ENCODE measurements at places on chromosomes 16 and 17.

GRCh38 chr16:68857479-68857878, 14.1 kb downstream of the TANGO6 start:
- no peak for ATAC-seq

DNA sequence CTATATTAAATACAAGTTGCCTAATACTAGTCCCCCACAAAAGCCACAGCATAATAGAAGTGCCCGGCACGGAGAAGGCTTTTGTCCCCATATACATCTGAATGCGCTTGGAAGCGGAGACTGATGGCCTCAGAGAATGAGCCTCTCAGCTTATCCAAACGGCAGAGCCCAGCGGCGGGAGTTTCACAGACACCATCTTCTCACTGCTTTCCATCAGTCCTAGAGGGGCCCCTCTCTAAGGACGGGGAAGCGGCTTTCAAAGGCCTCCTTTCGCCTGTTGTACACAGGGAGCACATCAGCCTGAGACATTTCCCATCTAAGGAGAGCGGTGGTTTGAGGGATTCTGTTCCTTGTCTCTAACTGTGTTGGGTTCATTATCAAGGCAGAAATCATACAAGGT, 16.9 kb downstream of the NXN start:
- no peak for ATAC-seq

DNA sequence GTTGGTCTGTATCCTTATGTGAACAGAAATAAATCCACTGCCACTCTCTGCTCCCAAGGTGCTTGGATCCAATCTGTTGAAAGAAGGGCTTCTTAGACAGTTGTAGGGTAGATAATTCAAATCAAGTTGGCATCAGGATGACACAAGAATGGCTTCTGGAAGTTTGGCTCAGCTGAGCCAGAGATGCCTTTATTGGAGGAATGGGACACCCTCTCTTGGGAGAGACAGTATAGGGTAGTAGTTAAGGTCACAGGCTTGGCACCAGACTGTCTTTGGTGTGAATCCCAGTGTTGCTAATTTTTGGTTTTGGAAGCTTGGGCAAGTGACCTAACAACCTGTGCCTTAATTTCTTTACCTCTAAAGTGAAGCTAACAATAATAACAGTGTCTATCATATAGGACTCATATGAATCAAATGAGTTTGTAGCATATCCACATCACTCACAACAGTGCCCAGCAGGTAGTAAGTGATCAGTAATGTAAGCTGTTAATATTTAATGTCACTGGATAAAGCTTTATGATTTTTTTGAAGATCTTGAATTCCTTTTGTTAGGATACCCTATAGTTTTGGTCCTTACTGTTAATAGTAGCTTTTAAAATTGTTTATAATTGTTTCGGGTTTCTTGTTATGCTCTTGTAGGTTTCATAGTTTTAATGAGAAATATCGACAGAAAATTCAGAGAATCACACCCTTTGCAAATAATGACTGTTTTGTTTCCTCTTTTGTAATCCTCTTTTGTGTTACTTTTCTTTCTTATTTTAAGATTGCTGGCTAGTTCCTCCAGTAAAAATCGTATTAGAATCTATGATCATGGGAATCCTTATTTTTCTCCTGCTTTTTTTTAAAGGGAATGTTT, 19.1 kb downstream of the ZNRF1 start:
- ATAC-seq: no peak

- no peak for ATAC-seq
Measured at GRCh38 chr17:42562388-42563142, 617 bp downstream of the COASY start.

DNA sequence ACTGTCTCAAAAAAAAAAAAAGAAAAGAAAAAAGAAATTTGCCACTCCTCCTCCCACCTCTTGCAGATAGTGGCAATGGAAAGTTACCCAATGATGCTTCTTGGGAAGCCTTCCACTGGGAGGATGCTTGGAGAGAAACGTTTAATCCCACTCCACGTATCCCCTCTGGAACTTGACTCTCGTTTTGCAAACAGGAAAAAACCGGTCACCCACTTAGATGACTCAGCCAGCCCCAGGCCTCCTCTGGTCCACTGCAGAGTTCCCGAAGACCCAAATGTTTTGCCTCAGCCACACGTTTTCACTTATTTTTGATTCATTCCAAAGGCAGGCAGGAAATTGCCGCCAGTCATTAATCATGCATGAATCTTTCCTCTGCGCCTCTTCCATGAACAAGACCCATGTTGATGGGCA, 9.3 kb upstream of the TNFRSF17 start:
- no peak for ATAC-seq

DNA sequence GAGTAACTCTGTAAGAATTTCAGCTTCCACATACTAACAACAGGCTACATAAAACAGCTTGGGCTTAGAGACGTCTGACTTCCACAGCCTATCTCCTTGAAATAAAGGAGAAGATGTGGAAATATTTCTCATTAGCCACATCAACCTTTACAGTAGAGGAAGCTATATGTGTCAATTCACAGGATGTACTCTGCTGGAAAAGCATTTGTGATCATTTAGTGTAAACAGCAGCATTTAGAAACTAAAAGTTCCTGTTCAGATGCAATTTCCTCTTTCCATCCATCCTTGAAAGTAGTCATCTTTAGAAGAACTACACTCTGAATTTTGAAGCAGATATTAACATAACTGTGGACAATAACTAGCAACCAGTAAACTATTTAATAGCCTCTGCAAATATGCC, 46.2 kb downstream of the XPO6 start:
- no peak for ATAC-seq

DNA sequence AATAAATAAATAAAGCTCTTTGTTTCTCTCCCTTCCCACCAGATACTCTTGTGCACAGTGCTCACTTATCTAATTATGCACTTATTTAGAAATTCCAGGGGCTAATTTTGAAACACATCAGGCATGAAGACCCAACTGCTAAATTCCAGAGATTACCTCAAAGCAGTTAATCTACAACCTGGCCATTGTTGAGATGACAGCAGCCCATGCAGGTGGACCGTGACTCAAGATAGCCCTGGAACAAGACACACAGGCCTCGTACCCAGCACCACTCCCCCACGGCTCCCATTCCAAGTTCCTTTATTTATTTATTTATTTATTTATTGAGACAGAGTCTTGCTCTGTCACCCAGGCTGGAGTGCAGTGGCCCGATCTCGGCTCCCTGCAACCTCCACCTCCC, 60.1 kb upstream of the NPEPPS start:
- ATAC-seq: no peak

GRCh38 chr16:84054916-84055315, 12.3 kb upstream of the SLC38A8 start:
- ATAC-seq: no peak

DNA sequence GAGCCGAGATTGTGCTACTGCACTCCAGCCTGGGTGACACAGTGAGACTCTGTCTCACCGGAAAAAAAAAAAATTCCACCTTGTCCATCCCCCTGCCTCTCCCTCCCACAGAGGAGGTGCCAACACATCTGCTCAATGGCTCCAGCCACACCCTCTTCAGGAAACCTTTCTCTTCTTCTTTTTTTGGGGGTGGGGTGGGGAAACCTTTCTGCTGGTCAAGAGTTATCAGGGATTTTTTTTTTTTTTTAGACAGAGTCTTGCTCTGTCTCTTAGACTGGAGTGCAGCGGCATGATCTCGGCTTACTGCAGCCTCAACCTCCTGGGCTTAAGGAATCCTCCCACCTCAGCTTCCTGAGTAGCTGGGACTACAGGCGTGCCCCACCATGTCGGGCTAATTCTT, 18.7 kb downstream of the TNS4 start:
- ATAC-seq: no peak

DNA sequence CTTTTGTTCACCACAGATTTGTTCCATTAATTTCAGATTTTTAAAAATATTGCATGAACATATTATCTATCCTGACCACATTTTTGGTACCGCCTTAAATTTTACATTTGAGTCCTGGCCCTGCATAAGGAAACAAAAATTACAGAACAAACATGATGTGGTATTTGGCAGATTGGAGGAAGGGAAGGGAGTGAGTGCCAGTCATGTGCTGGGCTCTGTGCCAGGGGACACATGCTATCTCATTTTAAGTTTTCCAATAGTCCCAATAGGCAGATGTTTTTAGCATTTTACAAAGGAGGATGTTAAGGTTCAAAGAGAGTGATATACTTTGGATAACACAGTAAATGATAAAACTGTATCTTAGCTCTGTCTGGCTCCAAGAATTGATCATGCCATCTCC, 185.1 kb downstream of the CDK5R1 start:
- ATAC-seq: no peak

- no peak for ATAC-seq
Measured at GRCh38 chr17:75575197-75575596, 12.4 kb upstream of the MYO15B start.

GRCh38 chr17:19005137-19005773, 691 bp upstream of the FAM83G start:
- ATAC-seq: no peak

GRCh38 chr17:67994817-67995569, 1.3 kb downstream of the C17orf58 start:
- no peak for ATAC-seq

GRCh38 chr17:8847891-8848290, 19.6 kb downstream of the PIK3R6 start:
- no peak for ATAC-seq

DNA sequence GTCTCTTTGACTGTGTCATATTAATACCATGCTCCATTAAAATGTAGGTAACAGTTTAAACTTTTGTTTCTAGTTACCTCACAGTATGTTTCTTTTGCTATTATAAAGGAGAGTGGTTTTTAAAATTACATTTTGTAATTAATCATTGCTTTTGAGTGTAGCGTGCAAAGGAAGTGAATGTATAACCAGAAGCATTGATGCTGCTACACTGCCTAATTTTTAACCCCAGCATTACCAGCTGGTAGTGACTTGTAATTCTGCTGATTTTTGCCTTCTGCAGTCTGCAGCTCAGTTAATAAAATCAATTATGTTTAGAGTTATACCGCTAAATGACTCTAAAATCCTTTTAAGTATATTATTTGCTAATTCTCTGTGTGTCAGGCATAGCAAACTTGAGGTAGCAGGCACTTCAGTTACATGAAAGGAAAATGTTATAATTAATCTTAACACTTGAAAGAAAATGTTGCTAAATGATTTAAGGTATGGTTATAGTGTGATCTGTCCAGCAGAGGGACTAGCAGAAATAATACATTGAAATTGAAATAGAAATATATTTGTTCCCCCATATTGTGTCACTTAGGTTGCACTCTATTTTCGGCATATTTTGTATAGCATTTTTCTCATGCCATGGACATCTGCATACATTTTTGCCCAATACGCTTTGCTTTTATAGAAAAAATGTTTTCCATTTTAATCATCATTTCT, 388.5 kb downstream of the CNTNAP4 start:
- no peak for ATAC-seq

- ATAC-seq: no peak
Measured at GRCh38 chr17:68531252-68531651, 19.0 kb downstream of the PRKAR1A start.

DNA sequence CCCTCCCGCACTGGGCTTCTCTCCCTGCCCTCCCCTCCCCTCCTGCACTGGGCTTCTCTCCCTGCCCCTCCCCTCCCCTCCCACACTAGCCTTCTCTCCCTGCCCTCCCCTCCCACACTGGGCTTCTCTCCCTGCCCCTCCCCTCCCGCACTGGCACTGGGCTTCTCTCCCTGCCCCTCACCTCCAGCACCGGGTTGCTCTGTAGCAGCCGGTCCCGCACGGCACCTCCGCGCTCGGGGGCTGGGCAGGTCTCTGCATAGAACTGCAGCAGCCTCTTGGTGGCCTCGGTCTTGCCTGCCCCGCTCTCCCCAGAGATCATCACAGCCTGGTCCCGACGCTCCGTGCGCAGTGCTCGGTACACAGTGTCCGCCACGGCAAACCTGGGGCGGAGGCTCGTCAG, 9.8 kb downstream of the MYO1C start:
- ATAC-seq: no peak

DNA sequence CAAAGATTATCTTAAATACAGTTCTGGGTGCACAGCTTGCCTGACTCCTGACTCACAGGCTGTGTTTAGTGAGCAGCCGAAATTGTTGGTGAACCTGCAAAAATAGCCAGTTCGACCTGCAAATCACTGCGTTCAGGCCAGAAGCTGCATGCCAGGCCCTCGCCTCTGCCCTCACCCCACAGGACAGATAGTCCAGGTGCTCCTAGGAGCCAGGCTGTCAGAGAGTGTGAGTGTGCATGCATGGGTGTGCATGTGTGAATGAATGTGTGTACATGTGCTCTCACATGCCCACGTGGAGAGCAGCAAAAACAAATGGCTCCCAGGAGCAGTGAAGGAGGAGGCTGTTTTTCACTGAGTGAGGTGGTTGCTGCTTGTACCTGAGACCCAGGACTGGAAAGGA, 131.8 kb downstream of the ABCC12 start:
- ATAC-seq: no peak

- ATAC-seq: no peak
Measured at GRCh38 chr17:7613769-7614424, 800 bp downstream of the FXR2 start.

DNA sequence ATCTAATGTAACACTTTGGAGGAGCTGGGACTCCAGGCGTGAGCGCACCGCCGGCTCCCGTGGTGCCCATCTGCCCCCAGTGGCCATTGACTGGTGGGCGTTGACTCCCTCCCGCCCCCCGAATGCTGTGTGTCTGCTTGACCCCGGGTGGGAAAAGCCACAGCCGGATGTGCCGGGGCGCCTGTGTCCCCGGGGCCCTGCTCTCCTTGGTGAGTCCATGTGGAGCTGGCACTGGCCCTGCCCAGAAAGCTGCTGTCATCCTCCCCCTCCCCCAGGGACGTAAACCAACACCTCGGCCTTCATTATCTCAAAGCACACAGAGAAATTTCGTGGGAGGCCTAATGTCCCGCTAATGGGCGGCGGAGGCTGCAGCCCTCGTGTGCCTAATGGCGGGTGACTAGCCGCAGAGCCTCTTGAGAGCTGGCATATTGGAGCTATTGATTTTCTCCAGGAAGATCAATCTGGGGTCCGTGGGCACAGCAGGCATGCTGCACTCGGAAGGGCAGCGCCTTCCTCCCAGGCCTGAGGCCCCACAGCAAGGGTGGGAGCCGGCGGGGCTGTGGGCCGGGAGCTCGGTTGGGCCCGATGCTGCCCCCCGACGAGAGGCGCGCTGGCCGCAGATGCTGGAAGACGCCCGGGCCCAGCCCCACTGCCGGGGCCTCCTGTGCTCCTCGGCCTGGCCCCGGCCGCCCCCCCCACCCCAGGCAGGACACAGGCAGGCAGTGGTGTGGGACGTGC, 4.0 kb upstream of the PERCC1 start:
- ATAC-seq: no peak

DNA sequence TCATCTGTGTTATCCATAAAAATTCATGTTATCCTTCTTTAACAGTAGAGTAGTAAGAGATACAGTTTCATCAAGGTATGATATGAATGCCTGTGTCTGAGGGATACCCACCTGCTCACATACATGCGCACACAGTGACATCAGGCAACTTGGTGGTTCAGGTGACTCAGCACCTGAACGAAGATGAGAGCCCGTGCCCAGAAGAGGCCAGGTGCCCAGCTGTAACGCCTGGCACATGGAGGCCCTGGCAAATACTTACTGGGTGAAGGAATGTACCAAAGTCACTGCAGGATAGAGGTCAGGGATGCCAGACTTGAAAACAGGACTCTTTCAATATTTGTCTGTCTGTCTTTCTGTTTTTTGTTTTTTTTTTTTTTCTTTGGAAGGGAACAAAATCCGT, 72.6 kb upstream of the LGALS9 start:
- ATAC-seq: no peak

- ATAC-seq: no peak
Measured at GRCh38 chr16:70753694-70754325, 47.1 kb downstream of the VAC14 start.
